ENCODE measurements at places on chromosomes 2 and 18. TPM values are rescaled to one million over a fixed set of nuclear protein-coding genes. Genes with fewer than 3 reads are reported as not detected.

Gene RTP5
- total RNA-seq: not detected

- DNase-seq: no peak
- no peaks in the 10 kb centered on the region for H3K27me3 ChIP-seq
- H3K27ac ChIP-seq: no peak overlapping the region
These were observed 420.6 kb downstream of the IRS1 start for GRCh38 chr2:226378753-226379705.

Gene RNF125
- 0.41 TPM for total RNA-seq

DNA sequence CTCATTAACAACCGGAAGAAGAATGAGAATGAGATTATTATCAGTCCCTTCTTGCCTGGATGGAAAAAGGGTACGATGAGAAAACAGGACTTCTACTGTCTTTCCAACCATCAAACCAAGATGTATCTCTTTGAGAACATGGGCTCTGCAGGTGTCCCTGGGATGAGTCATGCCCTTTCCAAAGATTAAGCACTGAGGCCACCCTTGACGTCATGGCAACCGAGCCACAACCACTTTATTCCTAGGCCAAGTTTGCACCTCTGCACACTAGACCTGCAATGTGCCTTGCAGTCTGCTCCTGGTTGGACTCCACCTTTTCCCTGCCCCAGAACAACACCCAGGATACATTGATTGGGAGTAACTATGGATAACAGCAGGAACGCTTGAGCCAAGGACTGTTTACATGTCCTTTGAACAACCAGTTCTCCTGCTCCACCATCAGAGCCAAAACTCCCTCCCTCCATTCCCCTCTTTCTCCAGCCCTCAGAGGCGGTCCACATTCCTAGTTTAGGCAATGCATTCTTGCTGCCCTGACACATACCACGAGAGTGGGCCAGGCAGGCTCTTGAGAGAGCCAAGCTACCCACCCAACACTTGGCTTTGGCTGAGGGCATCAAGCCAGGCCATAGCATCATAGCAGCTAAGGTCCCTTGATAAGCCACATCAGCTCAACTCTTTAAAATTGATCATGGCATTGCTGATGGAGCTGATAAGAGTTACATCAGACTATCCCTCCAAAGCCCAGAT lies 310.7 kb downstream of the TNS1 start:
- H3K4me1 ChIP-seq: peaks cover 12% of the 10 kb centered on the region
- DNase-seq: no peak
- no peaks in the 10 kb centered on the region for H3K36me3 ChIP-seq

Gene LOXHD1
- not detected for total RNA-seq

GRCh38 chr2:176138526-176138922 lies 9.0 kb downstream of the HOXD8 start:
- H3K27ac ChIP-seq: no peak overlapping the region
- H3K4me3 ChIP-seq: no peak overlapping the region
- no peaks in the 10 kb centered on the region for H3K36me3 ChIP-seq
- no peaks in the 10 kb centered on the region for H3K27me3 ChIP-seq
- peaks cover 2% of the 10 kb centered on the region for H3K4me1 ChIP-seq

Data from SJCRH30 (cell line).